Mesenteric fat pad (tissue), 1 donor: ENCODE measurements at places on chromosomes 6 and 20.

GRCh38 chr6:150194195-150194594 lies 51.4 kb downstream of the PPP1R14C start:
- no peak for DNase-seq

DNA sequence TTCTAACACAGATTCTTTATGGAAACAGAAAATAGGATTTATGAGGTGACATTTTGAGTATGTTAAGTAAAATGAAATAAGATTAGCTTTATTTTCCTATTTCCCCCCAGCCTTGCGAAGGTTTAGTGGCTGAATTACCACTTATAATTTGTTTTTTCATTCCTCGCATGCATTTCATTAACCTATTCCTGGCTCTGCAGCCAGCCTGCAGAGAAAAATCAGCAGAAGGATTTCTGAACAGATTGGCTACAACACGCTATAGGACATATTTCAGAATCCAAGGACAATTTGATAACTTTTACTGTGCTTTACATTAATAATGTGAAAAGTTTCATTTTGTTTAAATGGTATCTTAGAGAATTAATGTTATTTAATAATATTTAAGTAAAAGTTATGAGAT lies 162.4 kb upstream of the MMS22L start:
- DNase-seq = no peak

DNA sequence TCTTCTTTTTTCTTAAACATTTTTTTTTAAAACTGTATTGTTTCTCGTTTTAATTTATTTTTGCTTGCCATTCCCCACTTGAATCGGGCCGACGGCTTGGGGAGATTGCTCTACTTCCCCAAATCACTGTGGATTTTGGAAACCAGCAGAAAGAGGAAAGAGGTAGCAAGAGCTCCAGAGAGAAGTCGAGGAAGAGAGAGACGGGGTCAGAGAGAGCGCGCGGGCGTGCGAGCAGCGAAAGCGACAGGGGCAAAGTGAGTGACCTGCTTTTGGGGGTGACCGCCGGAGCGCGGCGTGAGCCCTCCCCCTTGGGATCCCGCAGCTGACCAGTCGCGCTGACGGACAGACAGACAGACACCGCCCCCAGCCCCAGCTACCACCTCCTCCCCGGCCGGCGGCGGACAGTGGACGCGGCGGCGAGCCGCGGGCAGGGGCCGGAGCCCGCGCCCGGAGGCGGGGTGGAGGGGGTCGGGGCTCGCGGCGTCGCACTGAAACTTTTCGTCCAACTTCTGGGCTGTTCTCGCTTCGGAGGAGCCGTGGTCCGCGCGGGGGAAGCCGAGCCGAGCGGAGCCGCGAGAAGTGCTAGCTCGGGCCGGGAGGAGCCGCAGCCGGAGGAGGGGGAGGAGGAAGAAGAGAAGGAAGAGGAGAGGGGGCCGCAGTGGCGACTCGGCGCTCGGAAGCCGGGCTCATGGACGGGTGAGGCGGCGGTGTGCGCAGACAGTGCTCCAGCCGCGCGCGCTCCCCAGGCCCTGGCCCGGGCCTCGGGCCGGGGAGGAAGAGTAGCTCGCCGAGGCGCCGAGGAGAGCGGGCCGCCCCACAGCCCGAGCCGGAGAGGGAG lies 580 bp downstream of the VEGFA start:
- DNase-seq = no peak

GRCh38 chr6:161744211-161745067 lies 470.6 kb upstream of the AGPAT4 start:
- no peak for DNase-seq

DNA sequence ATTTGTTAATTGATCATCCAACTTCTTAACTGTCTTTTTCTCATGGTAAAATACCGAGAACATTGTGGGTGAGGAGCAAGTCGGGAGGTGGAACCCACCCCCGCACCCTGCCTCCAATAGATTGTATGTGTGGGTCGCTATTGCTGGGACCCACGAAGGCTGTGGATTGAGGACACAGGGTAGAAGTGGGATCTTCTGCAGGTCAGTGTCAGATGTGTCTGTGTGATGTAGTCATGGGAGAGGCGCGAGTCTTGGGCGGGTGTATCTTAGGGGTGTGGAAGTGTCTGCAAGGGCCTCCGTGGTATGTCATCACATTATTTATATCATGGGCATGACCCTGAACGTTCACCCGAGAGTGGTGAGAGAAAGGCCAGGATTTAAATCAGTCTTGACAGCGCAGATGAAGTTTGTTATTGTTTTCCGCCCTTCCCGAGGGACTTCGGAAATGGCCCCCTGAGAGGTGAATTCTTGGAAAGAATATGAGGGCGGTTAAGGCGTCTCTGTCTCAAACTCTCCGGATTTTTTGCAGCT lies 472 bp upstream of the PAQR8 start:
- no peak for DNase-seq

GRCh38 chr20:329851-330232 lies 4.5 kb downstream of the SOX12 start:
- no peak for DNase-seq

DNA sequence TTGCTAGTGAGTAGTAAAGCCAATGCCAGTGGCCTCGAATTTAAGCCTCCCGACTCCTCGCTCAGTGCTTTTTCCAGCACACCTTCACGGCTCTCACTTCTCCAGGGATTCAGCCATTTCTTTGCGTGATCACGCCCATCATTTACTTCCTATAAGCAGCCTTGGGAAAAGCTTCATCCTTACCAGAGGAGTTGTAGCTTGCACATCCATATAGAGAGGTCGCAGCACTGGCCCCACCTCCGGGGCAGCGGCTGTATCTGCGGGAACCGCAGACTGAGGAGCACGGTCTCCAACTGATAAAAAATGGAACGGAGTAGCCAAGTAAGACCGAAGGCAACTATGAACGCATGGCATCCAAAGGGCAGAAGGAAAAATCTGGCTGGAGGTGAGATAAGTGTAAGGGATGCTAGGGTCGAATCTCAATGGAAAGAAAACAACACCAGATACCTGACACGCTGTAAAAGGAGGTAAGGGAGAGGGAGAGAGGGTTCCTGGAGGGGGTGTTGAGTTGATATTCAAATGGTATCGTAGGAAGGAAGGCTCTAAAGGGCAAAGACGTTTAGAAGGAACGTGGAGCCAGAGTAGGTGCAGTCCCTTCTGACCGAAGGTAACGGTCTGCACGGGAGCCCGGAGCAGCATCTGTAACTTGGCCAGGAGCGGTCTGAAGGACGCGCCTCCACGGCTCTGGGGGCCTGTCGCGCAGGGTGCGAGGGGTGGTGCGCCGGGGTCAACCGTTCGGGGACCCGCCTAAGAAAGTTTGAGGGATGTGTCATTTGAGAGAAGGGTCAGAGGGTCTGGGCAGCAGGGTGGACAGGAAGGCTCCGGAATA lies 640 bp downstream of the NFS1 start:
- DNase-seq = no peak
